ENCODE measurements at places on chromosomes 3 and 15.

DNA sequence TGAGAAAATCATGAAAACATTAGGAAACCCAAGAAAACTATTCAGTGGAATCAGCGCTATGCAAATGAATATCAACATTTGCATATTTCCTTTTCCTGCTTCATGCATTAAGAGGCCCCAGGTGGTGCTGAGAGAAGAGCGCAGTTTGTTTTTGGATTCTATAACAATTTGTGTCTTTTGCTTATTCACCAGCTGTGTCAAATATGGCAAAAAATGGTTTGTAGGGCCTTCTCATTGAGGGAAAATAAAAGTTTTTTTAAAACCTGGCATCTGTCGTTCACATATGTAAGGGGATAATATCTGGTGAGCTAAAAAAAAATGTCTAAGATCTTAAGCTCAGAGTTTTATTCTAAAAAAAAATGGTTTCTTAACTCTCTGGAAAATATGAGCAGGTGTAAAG is 122.5 kb upstream of the ROBO2 start:
- DNase-seq: no peak
- H3K4me1 ChIP-seq: no peaks in the 10 kb centered on the region
- H3K27me3 ChIP-seq: no peaks in the 10 kb centered on the region
- H3K36me3 ChIP-seq: no peaks in the 10 kb centered on the region
- no peak overlapping the region for H3K27ac ChIP-seq
- H3K4me3 ChIP-seq: no peak overlapping the region

DNA sequence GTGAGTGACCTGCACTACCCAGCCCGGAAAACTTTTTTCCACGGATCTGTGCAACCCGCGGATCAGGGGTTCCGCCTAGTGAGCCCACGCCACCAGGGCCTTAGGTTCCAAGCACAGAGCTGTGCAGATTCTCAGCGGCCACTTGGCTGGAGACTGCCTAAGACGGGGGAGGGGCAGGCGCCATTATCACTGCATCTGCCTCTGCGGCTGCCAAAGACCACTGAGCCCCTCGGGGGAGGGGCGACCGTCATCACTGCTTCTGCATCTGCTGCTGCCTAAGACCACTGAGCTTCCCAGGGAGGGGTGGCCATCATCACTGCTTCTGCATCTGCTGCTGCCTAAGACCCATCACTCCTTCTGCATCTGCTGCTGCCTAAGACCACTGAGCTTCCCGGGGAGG is 460.2 kb downstream of the OCA2 start:
- H3K36me3 ChIP-seq: no peaks in the 10 kb centered on the region
- H3K27me3 ChIP-seq: no peaks in the 10 kb centered on the region
- no peak overlapping the region for H3K4me3 ChIP-seq
- H3K4me1 ChIP-seq: no peaks in the 10 kb centered on the region

GRCh38 chr3:196220991-196221390 is 4.7 kb downstream of the SLC51A start:
- no peaks in the 10 kb centered on the region for H3K36me3 ChIP-seq
- no peaks in the 10 kb centered on the region for H3K27me3 ChIP-seq
- H3K4me3 ChIP-seq: no peak overlapping the region

DNA sequence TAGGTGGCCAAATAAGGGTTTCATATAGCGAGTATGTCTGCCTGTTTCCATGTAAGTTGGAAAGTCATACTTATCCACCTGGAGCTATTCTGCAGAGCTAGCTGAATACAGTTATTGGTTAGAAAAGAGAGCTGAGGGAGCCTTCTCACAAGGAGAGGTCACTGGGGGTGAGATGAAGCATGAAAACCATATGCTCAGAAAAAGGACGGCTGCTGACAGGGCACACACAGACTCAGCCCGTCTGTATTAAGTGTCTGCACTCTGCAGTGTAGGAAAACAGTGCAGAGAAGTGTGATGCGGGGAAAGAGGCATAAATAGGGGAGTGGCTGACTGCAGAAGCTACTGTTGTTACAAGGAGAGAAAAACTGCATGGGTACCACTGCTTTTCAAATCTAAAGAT is 58.2 kb downstream of the C3orf70 start:
- no peak for DNase-seq
- no peak overlapping the region for H3K27ac ChIP-seq
- H3K27me3 ChIP-seq: peaks cover 39% of the 10 kb centered on the region
- no peaks in the 10 kb centered on the region for H3K4me1 ChIP-seq
- no peak overlapping the region for H3K4me3 ChIP-seq
- H3K36me3 ChIP-seq: no peaks in the 10 kb centered on the region

DNA sequence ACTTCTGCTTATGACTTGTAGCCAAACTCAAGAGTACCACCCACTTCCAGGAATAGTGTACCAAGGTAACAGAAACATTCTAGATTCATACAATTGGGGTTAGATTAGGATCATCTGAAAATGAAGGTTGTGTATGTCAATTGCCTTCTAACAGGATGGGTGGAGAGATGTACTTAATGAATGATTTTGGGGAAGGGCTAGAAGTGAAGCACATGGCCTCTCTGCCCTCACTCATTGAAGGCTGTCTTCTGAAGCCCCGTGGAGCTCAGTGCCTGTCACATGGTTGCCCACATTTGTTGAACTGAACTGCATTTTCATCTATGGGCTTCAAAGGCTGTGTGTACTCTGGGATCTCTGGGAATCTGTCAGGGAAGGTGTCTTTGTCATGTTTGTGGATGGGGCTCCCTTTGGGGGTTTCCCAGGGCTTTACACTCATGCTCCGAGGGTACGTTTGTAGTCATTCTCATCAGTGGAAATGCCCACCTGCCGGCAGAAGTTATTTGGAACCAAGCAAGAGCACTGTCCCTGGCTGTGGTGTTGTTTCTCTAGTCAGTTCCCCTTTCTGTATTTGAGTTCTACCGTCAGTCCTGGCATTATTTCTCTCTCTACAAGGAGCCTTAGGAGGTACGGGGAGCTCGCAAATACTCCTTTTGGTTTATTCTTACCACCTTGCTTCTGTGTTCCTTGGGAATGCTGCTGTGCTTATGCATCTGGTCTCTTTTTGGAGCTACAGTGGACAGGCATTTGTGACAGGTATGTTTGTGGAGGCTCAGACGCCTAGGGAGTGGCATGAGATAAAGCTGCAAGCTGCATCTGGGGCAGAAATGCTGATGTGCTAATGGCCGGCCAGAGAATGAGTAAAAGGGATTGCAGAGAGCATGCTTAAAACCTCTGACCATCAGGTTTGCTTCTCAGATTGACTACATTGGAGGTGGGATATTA is 22.4 kb downstream of the CD86 start:
- peak; percentile 49 for DNase-seq
- peak overlapping the region; percentile 85 for H3K4me3 ChIP-seq
- H3K4me1 ChIP-seq: peaks cover 93% of the 10 kb centered on the region

DNA sequence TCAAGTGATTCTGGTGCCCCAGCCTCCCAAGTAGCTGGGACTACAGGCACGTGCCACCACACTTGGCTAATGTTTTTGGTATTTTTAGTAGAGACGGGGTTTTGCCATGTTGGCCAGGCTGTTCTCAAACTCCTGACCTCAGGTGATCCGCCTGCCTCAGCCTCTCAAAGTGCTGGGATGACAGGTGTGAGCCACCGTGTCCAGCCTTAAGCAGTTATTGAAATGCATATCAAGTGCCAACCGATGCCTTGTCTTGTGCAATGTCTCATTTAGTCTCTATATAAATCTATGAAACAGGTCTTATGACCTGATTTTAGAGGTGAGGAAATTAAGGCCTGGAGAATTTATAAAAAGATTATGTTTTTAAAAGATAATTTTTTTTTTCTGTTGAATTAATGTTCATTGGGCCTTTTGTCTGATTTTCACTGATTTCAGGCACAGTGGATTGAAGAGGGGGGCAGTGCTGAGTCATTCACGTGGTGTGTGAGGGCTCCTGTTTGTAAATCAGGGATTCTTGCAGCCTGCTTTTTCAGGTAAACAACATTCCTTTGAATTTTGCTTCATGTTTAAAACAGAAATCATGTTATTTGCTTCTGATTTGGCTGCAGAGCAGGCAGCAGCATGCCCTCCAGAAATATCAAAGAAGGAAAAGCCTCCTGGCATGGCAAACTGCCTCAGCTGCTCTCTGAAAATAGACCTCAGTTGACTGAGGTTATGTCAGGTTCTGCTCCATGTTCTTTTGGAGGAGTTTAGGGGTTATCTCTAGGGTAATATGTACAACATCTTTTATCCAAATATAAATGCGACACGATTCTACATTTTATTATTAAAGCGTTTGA is 407.0 kb upstream of the RGMA start:
- no peaks in the 10 kb centered on the region for H3K27me3 ChIP-seq
- no peak overlapping the region for H3K27ac ChIP-seq
- no peak overlapping the region for H3K4me3 ChIP-seq
- H3K4me1 ChIP-seq: no peaks in the 10 kb centered on the region

DNA sequence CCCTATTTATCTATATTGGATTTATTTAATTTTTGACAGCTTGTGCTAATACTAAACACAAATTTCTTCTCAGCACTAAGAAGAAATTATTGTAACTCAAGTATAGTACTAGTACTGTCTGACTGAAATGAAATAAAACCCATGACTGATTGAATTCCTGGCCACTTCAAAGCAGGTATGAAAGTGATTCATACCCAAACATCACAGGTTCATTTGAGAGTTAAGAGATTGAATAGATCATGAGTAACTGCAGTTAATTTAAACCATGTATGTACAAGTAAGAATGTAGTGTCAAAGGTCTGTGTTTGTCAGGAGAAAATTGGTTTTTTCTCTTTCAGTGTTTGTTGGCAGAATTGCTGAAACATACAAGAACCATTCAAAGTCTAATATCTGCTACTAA is 332.0 kb upstream of the GRM7 start:
- no peaks in the 10 kb centered on the region for H3K36me3 ChIP-seq
- DNase-seq: no peak
- H3K27me3 ChIP-seq: no peaks in the 10 kb centered on the region
- no peaks in the 10 kb centered on the region for H3K4me1 ChIP-seq
- no peak overlapping the region for H3K27ac ChIP-seq

- H3K4me1 ChIP-seq: no peaks in the 10 kb centered on the region
- no peak for DNase-seq
- no peak overlapping the region for H3K4me3 ChIP-seq
- H3K27ac ChIP-seq: no peak overlapping the region
- H3K36me3 ChIP-seq: peaks cover 69% of the 10 kb centered on the region
Observed at GRCh38 chr3:138241061-138241460, 54.0 kb downstream of the ARMC8 start.

DNA sequence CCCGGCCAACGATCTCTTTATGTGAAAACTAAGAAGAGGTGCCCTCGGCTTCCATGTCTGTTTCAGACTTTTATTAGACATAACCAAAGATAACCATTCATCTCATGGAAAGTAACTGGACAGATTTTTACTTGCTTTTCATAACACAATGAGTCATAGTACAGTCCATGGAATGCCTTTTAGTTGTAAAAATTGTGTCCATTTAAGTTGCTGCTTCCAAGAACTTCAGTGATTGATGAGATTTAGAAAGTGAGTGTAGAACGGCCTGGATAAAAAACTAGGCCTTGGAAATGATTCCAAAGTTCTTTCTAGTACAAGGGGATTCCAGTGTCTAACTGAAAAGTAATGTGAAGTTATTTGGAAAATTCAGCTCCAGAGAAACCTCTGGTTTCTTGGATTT is 10.8 kb downstream of the EIF2AK4 start:
- H3K4me3 ChIP-seq: no peak overlapping the region
- peaks cover 55% of the 10 kb centered on the region for H3K36me3 ChIP-seq
- peaks cover 5% of the 10 kb centered on the region for H3K4me1 ChIP-seq

DNA sequence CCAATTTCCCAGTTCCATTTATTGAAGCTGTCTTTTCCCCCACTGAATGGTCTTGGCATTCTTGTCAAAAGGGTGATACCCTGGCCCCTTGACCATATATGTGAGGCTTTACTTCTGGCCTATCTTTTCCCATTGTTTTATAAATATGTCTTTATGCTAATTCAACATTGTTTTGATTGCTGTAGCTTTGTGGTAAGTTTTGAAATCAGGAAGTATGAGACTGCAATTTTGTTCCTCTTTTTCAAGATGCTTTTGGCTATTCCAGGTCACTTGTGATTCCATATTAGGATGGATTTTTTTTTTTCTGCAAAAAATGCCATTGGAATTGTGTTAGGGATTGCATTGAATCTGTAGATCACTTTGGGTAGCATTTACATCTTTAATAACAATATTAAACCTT is 141.2 kb upstream of the MANF start:
- peaks cover 1% of the 10 kb centered on the region for H3K4me1 ChIP-seq
- no peaks in the 10 kb centered on the region for H3K36me3 ChIP-seq
- no peak overlapping the region for H3K27ac ChIP-seq
- peaks cover 15% of the 10 kb centered on the region for H3K27me3 ChIP-seq

DNA sequence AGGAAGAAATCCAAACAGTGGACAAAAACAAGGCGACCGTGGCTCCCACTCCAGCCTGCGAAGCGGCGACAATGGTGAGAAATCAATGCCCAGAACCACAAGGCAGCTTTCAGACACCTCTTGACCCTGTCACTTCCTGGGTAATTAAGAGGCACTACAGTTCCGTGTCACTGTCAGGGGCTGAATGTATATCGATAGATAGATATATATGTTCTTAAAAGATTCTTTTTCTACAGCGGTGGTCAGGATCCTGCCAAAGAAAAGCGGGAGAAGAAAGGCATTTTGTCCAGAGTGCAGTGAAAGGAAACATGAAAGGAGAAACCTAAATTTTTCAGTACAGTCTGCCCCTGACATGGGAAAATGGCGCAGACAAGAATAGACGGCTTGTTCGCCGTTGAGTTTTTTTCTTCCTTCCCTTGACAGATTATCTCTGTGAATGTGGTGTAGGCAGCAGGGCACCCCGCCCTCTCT is 56.2 kb upstream of the HES1 start:
- H3K27me3 ChIP-seq: peaks cover 3% of the 10 kb centered on the region
- no peaks in the 10 kb centered on the region for H3K36me3 ChIP-seq
- peaks cover 7% of the 10 kb centered on the region for H3K4me1 ChIP-seq
- H3K27ac ChIP-seq: no peak overlapping the region

DNA sequence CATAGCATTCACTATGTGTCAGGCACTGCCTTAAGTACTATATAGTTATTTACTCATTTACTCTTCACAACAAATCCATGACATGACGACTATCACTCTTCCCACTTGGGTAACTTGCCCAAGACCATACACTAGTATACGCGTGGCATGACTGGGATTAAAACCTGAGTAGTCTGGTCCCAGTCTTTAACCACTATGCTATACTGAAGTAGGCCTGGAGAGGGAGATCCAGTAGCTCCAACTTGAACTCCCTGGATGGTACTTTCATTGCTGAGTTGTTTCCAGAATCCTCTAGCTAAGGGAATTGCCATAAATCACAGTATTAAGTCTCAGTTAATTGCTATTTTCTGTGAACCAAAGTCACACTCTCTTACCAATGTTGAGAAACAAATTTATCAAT is 116.2 kb upstream of the LSAMP start:
- no peaks in the 10 kb centered on the region for H3K4me1 ChIP-seq
- no peaks in the 10 kb centered on the region for H3K27me3 ChIP-seq
- H3K27ac ChIP-seq: no peak overlapping the region

GRCh38 chr3:12451481-12451880 is 32.8 kb upstream of the TSEN2 start:
- no peaks in the 10 kb centered on the region for H3K27me3 ChIP-seq
- H3K36me3 ChIP-seq: no peaks in the 10 kb centered on the region
- H3K4me1 ChIP-seq: no peaks in the 10 kb centered on the region
- no peak overlapping the region for H3K27ac ChIP-seq
- DNase-seq: no peak
- H3K4me3 ChIP-seq: no peak overlapping the region

GRCh38 chr3:11539677-11540076 is 104.0 kb downstream of the VGLL4 start:
- no peaks in the 10 kb centered on the region for H3K4me1 ChIP-seq
- no peak overlapping the region for H3K4me3 ChIP-seq
- no peak overlapping the region for H3K27ac ChIP-seq
- DNase-seq: no peak
- peaks cover 5% of the 10 kb centered on the region for H3K36me3 ChIP-seq
- no peaks in the 10 kb centered on the region for H3K27me3 ChIP-seq
